NCI-H82 (cell line): ENCODE measurements at places on chromosomes 5 and 9.

- DNase-seq: no peak
Measured at GRCh38 chr9:2802494-2802921, 41.4 kb downstream of the PUM3 start.

GRCh38 chr5:77397686-77398292 lies 94.3 kb downstream of the WDR41 start:
- no peak for DNase-seq

DNA sequence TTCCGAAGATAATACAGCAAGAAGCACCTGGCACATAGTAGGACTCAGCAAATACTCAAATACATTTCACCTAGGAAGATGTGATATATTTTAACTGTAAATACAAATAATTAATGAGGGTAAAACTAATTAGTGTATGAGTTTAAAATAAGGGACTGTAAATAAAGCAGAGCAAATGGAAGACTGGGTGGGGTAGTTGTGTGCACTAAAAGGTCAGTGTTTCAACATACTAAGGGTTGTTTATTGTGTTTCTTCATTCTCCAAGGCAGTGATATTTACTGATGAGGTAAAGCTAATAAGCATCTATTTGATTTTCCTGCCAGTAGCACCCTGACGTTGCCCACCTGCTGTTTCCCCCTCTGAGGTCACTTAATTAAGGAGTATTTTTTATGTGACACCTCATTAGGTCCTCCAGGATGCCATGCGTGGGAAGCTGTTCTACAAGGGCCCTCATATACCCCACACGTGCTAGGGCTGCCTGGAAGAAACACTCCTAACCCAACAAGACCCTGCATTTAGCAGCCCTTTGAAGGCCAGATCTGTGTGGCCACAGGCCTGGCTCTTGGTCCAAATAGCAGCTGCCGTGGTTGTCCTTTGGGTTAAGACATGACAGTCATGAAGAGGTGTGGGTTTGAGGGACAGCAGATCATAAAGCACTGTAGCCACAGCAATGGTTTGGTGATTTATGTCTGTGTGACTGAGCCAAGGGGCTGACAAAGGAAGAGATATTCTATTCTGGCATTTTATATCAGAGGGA lies 97.5 kb upstream of the RPS23 start:
- no peak for DNase-seq

GRCh38 chr5:8840237-8840636 lies 705.6 kb downstream of the SEMA5A start:
- no peak for DNase-seq

DNA sequence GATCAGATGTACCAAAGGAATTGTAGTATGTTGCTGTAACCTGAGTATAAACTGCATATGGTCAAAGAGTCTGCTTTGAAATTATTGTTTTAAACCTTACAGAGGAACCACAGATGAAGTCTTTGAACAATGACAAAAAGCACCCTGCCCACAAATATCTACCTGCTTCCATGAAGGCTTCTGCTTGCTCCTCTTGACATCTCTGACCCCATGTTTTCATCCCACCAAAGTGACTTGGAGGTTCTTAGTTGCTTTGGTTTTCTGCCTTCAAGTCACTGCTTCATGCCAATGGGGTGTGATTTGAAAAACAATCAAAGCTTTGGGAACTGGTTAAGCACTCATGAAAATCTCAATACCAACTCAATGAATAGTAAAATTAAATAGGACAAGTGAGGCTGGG lies 194.6 kb upstream of the ACTBL2 start:
- no peak for DNase-seq

DNA sequence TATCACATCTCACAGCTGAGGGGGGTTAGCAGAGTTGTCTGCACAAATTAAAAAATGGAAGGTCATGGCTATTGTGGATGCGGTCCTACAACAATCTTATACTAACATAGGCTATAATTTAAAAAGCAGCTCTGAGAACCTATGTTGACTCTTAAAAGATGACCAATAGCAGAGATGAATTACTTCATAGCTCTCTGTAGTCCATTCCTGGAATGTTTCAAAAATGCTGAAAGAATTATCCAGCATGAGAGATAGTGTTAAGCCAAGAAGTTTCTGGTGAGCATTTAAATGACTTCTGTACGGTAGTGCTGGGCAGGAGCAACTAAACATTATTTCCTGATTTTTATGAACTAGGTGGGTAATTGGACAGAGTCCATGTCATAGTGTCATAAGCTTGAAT lies 218.2 kb upstream of the NUDT12 start:
- no peak for DNase-seq

GRCh38 chr9:84456527-84456926 lies 116.0 kb upstream of the SLC28A3 start:
- DNase-seq: no peak

DNA sequence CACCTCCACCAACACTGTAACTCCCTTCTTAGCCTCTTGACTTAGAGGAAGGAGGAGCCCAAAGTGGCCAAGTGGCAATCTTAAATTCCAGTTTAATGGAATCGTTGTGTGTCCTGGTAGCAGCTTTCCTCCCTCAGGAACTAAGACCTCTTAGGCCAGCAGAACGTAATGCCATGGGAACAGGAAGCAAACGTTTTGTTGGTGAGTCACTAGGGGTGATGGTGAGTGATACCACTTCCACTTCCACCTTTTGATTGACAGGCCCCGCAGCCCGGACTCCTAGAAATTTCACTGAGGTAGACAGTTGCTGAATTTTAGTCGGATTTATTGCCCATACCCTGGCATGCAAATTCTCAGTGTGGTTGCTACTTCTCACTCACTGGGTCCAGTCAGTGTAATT lies 94.2 kb upstream of the FBN2 start:
- no peak for DNase-seq
